ENCODE measurements at places on chromosomes 7 and 10.

- no peaks in the 10 kb centered on the region for H3K36me3 ChIP-seq
- H3K4me3 ChIP-seq: no peak overlapping the region
- no peaks in the 10 kb centered on the region for H3K4me1 ChIP-seq
These were observed 275.0 kb downstream of the PTEN start for GRCh38 chr10:88138319-88138848.

- peaks cover 28% of the 10 kb centered on the region for H3K27me3 ChIP-seq
- H3K27ac ChIP-seq: no peak overlapping the region
- no peak for DNase-seq
- H3K4me1 ChIP-seq: peaks cover 3% of the 10 kb centered on the region
These were observed 515.2 kb downstream of the REEP3 start for GRCh38 chr10:64036321-64036930.

- H3K27ac ChIP-seq: no peak overlapping the region
- H3K4me3 ChIP-seq: no peak overlapping the region
- DNase-seq: no peak
- no peaks in the 10 kb centered on the region for H3K4me1 ChIP-seq
These were observed 44.1 kb downstream of the NPY start for GRCh38 chr7:24328050-24328449.

DNA sequence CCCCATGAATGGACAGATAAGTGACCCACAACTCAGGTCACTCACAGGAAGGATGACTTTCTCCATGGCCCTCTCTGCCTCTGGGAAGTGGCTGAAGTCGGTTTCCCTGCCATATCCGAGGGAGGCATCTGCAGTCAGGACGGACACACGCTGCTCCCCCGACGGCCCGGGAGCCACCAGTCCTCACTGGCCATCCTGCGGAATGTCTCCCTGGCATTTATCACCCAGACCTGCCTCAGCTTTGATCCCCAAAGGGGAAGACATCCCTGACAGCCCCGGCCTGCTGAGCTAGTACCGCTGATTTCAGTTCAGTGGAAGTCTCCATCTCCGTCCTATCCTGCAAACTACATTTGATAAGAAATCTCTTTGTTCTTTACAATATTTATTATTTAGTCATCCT is 339.5 kb upstream of the MKI67 start:
- H3K36me3 ChIP-seq: peaks cover 2% of the 10 kb centered on the region
- peaks cover 1% of the 10 kb centered on the region for H3K27me3 ChIP-seq
- H3K4me1 ChIP-seq: no peaks in the 10 kb centered on the region
- no peak overlapping the region for H3K27ac ChIP-seq
- no peak overlapping the region for H3K4me3 ChIP-seq

GRCh38 chr10:16156681-16157080 is 280.1 kb upstream of the PTER start:
- no peaks in the 10 kb centered on the region for H3K36me3 ChIP-seq
- H3K4me3 ChIP-seq: no peak overlapping the region
- H3K27me3 ChIP-seq: no peaks in the 10 kb centered on the region
- DNase-seq: no peak
- no peaks in the 10 kb centered on the region for H3K4me1 ChIP-seq
- H3K27ac ChIP-seq: no peak overlapping the region

DNA sequence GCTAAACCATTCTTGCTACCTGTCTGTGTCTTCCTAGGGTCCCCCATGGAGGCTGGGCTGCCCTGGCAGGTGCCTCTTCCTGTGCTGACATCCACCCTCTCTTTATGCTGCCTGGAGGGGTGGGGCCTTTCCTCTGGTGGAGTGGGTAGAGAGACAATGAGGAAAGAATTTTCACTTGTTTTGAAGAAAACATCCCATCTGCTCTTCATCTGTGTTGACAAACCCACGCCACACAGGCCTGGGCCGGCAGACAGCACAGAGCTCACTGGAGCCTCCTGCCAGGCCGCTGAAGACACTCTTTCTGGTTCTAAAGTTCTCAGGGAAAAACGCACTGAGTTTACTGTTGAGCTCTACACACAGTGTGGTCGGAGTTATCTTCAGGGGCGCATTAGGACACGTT is 328.2 kb downstream of the GLRX3 start:
- no peak for DNase-seq
- no peak overlapping the region for H3K4me3 ChIP-seq
- no peaks in the 10 kb centered on the region for H3K36me3 ChIP-seq
- peaks cover 8% of the 10 kb centered on the region for H3K27me3 ChIP-seq
- no peaks in the 10 kb centered on the region for H3K4me1 ChIP-seq

DNA sequence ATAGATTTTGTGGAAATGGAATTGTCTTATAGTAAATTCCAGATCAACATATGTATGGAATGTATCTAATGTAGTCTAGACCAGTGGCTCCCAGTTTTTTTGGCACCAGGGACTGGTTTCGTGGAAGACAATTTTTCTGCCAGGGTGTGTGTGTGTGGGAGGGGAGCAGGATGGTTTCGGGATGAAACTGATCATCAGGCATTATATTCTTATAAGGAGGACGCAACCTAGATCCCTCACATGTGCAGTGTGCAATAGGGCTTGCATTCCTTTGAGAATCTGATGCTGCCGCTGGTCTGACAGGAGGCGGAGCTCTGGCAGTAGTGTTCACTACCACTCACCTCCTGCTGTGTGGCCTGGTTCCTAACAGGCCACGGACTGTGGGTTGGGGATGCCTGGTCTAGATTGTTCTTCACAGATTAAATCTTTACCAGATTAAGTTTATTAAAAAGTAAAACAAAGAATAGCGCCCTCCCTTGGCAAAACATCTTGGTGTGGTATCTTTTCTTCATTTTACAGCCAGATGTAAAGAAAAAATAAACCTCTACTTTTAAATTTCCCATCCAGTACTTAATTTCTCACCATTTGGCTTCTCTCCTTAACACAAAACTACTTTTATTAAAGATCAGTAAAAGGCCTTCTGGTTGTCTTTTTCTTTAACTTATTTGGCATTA is 48.4 kb downstream of the SEPTIN7 start:
- H3K4me3 ChIP-seq: no peak overlapping the region
- peaks cover 53% of the 10 kb centered on the region for H3K4me1 ChIP-seq
- no peak for DNase-seq
- no peaks in the 10 kb centered on the region for H3K27me3 ChIP-seq

GRCh38 chr10:127578961-127579305 is 29.8 kb downstream of the NPS start:
- DNase-seq: no peak
- no peak overlapping the region for H3K27ac ChIP-seq
- no peak overlapping the region for H3K4me3 ChIP-seq

DNA sequence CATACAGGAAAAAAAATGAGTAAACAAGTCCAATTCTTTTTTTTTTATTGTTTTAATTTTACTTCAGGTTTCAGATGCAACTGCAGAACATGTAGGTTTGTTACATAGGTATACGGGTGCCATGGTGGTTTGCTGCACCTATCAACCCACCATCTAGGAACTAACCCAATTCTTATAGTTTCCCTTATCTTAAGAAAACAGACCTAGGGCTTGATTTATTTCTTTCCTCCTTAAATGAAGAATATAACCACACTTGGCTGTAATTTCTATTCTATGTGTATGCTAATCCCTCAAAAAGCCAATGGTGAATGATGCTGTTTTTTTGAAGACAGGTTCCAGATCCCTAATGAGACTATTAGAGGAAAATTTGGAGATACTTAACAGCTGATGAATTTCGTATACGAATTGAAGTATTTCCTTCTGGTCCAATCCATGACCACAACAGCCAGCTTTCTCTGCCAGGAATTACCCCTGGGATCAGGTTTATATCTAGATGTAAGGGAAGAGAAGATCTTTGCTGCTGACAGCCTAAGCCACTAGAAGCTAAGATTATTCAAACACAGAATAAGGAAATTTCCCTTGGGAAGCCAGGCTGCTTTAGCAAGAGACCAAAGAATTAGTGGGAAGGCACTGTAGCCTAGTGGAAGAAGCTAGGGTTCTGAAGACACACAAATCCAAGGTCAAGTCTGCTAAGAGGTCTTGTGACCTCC is 115.8 kb downstream of the INHBA start:
- H3K36me3 ChIP-seq: no peaks in the 10 kb centered on the region
- no peak overlapping the region for H3K27ac ChIP-seq
- H3K4me3 ChIP-seq: no peak overlapping the region
- no peaks in the 10 kb centered on the region for H3K27me3 ChIP-seq
- no peak for DNase-seq

DNA sequence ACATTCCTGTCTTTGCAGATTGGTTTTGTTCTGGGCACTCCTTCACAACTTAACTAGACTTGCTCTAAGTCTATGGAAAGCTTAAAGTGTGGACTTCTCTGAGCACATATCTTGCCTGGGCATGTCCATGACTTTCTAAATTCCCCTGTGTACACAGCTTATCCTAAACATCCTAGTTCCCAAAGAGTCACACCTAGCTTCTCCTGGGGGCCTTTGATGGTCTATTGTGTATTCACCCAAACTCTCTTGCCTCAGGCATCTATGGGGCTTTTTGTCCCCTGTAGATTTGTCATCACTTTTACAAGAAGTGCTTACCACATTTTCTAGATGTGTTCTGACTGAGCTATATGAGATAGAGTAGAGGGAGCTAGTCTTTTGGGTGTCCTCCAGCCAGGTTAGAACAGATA is 12.2 kb upstream of the ZNF488 start:
- H3K4me1 ChIP-seq: no peaks in the 10 kb centered on the region
- peaks cover 20% of the 10 kb centered on the region for H3K27me3 ChIP-seq
- H3K36me3 ChIP-seq: no peaks in the 10 kb centered on the region
- no peak for DNase-seq
- H3K27ac ChIP-seq: no peak overlapping the region
- H3K4me3 ChIP-seq: no peak overlapping the region

DNA sequence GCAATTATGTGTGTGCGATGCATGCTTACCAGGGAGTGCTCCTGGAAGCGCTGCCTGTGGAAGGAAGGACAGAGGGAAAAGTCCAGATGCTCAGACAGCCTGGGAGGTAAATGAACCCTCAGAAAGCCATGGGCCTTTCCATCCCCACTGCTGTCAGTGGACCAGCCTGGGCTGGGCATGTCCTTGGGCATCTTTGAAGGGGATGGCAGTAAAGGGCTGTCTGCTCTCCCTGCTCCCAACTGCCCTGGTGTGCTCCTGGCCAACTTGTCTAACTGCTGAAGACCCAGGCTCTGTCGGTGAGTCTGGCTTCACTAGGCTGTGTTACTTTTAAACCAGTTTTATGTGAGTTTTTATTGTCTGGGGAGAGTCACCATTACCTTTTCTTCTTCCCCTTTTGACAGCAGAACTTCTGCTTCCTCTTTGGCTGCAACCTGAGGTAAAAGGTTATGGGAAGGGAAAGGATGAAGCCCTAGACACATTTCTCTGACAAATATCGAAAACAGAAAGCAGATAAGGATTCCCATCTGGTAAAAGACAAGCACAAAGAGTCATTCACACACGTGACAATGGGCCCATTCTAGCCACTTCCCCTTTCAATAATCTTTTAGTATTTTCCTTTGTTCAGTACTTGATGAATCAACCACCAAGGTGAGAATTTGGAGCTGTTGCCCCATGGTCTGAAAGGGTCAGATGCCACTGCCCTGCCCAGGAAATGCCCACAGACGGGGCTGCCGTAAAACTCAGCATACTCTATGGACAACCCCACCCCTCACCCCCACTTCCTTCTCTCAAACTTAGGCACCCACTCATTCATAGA is 27.6 kb upstream of the PIK3AP1 start:
- peaks cover 31% of the 10 kb centered on the region for H3K4me1 ChIP-seq
- no peak for DNase-seq
- peak overlapping the region; percentile 7 for H3K4me3 ChIP-seq
- no peak overlapping the region for H3K27ac ChIP-seq
- H3K36me3 ChIP-seq: no peaks in the 10 kb centered on the region
- no peaks in the 10 kb centered on the region for H3K27me3 ChIP-seq

- no peak for DNase-seq
- peak overlapping the region; percentile 91 for H3K27ac ChIP-seq
- H3K4me1 ChIP-seq: peaks cover 81% of the 10 kb centered on the region
These were observed 102.6 kb downstream of the VOPP1 start for GRCh38 chr7:55469721-55470120.

GRCh38 chr7:98483964-98484545 is 83.2 kb upstream of the BAIAP2L1 start:
- DNase-seq: no peak
- peaks cover 4% of the 10 kb centered on the region for H3K27me3 ChIP-seq
- no peaks in the 10 kb centered on the region for H3K36me3 ChIP-seq
- no peak overlapping the region for H3K4me3 ChIP-seq
- no peak overlapping the region for H3K27ac ChIP-seq
- no peaks in the 10 kb centered on the region for H3K4me1 ChIP-seq

- H3K4me1 ChIP-seq: peaks cover 6% of the 10 kb centered on the region
- H3K27me3 ChIP-seq: peaks cover 22% of the 10 kb centered on the region
- H3K4me3 ChIP-seq: no peak overlapping the region
- H3K36me3 ChIP-seq: no peaks in the 10 kb centered on the region
- DNase-seq: no peak
These were observed 4.9 kb upstream of the HACD1 start for GRCh38 chr10:17622061-17622460.

DNA sequence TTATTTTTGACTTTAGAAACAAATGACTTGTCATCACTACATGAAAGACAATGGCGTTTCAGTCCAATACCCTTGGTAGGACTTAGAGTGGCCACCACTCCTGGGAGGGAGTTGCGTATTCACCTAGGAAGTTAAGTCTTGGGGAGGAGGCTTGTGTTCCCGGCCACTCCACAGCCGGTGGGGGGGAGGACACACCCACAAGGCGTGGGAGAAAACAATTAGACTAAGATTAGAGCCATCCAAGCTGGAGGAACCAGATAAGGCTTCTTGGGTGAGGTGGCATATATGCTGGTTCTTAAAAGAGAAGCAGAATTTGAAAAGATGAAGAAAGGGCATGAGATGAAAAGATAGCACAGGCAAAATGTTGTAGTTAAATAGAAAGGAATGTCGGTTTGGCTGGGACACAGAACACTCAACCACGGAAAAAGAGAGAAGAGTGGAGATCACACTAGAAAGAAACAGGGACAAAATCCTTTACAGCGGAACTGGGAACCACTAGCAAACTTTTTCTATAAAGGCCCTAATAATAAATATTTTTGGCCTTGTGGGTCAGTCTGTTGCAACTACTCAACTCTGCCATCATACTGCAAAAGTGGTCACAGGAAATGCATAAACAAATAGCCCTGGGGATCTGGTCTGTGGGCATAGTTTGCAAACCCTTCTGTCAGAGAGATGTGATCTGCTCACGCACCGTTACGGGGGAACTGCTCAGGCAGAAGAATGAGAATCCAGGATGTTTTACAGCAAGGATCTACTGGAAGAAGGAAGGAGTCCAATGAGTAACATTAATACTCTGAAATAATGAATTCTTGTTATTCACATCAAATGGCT is 651.8 kb downstream of the PARD3 start:
- no peaks in the 10 kb centered on the region for H3K36me3 ChIP-seq
- H3K27ac ChIP-seq: no peak overlapping the region
- H3K27me3 ChIP-seq: peaks cover 4% of the 10 kb centered on the region

DNA sequence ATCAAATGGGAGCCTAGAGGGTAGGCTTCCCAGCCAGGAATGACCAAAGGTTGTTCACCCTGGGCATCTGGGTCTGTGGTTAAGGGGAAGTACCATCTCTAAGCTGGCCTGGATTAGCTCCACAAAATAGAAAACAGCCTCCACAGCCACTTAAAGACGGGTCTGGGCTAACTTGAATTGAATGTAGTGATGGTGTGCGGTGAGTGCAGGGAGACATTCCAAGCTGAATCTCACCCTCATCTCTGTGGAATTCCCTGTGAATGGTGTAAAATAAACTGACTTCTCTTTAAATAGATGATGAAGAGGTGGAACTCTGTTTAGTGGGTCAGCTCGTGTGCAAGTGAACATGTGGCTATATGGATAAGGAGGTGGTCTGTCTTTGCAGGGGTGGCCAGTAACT is 251.0 kb downstream of the DYNC1I1 start:
- H3K27me3 ChIP-seq: peaks cover 14% of the 10 kb centered on the region
- no peak overlapping the region for H3K4me3 ChIP-seq
- DNase-seq: no peak
- H3K27ac ChIP-seq: no peak overlapping the region
- no peaks in the 10 kb centered on the region for H3K36me3 ChIP-seq
- H3K4me1 ChIP-seq: no peaks in the 10 kb centered on the region

Data from naive thymus-derived CD8-positive, alpha-beta T cell (primary cell).